ENCODE measurements at places on chromosomes 16 and 17.

- no peak for DNase-seq
Observed at GRCh38 chr17:2691069-2691871, 20.3 kb downstream of the CLUH start.

DNA sequence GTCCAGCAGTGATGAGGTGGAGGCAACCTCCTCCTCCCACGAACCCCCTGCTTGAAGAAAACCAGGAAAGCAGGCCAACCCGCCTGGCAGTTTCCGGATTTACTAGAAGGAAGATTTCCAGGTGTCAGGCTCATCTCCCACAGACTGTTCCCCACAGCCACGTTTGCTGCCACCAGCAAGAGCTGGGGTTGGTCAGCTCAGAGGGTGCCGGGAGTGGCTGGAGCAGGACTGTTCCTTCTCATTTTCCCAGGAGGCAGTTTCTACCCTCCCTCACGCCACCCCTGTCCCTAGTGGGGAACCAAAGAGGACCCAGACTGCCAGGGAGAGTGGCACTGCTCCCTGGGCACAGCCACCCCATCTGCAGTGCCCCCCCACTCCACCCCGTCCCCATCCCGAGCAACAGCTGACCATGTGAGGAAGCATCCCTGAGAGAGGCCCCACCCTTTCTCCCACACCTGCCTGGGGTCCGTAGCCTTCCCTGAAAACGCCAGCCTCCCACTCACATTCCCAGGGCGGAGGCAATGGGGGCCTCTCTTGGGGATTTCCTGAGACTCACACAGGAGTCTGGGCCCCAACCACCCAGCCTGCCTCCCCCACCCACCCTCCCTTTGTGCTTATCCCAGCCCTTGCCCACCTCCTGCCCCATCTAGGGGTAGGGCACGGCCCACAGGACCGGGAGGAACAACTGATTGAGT, 5.9 kb downstream of the KRT17 start:
- no peak for DNase-seq

- DNase-seq = no peak
Observed at GRCh38 chr16:68190736-68191510, 45.0 kb downstream of the ESRP2 start.

DNA sequence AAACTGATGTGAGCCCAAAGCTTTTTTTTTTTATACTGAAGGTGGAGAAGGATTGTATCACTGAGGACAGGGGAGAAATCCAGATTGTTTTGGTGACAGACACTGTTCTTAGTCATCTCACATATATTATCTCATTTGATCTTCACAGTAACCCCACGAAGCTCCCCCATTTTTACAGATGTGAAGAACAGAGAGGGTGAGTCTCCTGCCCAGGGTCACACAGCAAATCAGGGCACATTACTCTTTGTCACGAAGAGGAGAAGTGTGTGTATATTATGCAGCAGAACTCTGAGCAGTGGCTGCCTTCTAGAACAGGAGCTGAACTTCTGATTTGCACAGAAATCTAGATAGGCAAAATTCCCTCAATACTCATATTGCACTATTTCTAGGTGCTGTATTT, 504.3 kb downstream of the XYLT1 start:
- DNase-seq = no peak

DNA sequence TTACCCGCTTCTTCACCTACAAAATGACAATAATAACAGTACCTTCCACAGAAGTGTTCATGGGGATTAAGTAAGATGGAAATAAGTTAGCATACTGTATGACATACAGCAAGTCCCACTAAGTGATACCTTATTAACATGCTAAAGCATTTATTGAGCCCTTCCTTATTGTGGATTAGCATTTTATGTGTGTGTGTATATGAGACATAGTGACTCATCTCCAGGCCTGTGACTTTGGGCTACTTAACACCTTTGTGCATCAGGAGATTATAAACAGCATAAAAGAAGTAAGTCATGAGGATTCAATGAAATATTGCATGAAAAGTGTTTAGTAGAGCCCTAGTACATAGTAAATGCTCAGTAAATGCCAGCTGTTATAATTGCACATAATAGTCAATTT, 52.9 kb downstream of the CA10 start:
- DNase-seq = no peak

- DNase-seq = no peak
Observed at GRCh38 chr16:85648070-85648714, 35.1 kb downstream of the GSE1 start.

DNA sequence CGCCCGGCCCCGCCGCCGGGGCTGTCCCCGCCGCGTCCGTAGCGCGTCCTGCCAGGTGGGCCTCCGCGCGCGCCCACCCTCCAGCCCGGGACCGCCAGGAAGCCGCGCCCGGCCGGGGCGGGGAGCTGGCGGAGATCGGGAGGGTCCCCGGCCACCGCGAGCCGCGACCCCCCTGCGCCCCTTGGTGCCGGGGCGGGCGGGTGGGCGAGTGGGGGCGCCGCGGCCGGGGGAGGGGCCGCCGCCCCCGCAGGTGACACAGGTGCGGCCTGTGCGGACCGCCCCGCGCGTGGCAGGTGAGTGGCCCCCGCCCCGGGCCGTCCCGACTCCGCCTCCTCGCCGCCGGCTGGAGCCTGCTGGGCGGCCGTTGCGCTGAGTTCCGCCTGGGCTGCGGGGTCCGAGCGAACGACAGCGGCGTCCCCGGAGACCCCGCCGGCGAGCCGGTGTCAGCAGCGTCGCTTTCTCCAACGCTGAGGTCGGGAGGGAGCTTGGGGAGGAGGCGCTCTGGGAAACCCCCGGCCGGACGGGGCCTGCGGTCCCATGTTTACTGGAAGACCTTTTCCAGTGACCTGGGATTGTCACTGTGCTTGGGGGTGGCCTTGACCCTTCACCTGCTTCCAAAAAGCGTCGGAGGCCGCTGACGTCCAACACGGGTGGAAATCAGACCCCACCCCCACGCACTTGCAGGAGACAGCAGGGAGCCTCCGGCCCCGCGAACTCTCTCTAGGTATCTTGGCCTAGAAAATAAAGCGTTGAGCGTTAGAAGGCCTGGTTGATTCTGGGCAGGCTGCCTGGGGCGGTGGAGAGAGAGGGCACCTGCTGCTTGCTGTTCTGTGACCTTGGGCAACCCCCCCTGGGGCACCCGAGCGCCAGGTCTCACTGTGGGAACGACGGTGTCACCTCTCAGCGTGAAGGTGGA, 542 bp downstream of the KLHL36 start:
- peak; percentile 20 for DNase-seq

DNA sequence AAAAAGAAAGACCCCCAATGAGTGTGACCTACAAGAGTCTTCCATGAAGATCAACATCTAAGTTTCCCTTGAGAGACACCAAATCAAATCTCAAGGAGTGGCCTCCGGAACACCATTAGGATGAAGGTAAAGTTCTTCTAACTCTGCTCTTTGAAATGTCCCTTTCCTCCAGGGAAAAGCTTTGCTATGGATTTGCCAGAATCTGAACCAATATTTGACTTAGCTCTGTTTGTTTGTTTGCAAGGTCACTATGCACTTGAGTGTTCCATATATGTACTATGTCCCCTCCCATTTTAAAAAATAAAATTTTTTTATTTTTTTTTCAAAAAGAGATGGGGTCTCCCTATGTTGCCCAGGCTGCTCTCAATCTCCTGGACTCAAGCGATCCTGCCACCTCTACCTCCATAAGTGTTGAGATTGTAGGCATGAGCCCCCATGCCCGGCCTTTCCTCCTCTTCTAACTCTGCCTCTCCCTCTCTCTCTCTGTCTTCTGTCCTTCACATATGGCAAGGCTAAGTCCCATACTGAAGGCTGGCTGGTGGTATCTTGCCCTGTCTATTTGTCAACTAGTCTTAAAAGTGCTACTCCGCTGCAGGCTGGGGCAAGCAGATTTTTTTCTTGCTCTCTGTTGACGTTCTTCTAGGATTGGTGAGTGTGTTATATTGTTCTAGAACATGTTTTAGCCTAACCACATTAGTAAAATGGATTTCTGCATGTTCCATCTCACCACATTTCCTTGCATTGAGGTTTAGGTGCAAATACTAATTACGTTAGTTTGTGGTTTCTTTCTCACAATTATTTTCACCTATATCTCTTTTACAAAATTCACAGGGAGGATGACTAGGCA, 276.7 kb upstream of the DYNLRB2 start:
- no peak for DNase-seq

DNA sequence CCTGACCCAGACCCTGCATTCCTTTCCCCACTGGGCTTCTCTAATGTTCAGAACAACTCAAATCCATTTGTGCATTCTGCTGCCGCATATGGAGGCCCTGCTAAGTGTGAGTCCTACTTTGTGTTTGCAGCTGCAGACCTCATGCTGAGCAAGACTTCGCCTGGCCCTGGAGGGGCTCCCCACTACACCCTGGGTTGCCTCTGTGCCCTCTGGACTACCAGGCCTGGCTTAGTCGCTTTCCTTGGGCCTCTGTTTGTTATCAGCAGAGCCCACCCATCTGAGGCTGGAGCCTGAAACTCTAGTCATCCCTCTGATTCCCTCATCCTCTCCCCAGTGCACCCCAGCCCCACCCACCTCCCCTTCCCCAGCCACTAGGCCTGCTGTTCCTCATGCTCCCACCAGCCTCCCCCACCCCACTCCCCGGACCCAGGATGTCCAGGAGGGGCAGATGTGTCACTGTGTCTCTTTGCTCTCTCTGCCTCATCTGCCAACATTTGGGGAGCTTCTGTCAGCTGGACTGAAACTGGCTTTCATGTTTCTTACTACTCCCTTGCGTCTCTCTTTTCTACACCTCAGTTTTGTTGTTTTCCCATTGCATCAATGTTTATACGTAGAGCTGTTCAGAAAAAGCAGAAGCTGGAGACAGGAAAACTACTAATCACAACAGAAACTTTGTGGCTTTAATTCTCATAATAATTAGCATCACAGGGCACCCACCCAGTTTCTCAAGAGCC, 17.9 kb upstream of the CD300E start:
- no peak for DNase-seq

- DNase-seq = no peak
Observed at GRCh38 chr17:75308732-75309629, 19.7 kb upstream of the SLC25A19 start.

- DNase-seq = no peak
Observed at GRCh38 chr16:3738541-3738940, 21.2 kb upstream of the TRAP1 start.

GRCh38 chr17:79485419-79485985, 125.3 kb downstream of the RBFOX3 start:
- no peak for DNase-seq

GRCh38 chr17:7853691-7854038, 1.2 kb upstream of the TMEM88 start:
- no peak for DNase-seq

- DNase-seq = no peak
Observed at GRCh38 chr17:79012563-79013134, 3.1 kb upstream of the CANT1 start.

- DNase-seq = no peak
Observed at GRCh38 chr17:80631142-80632045, 86.8 kb downstream of the RPTOR start.

GRCh38 chr16:59181821-59182420, 447.8 kb upstream of the GOT2 start:
- no peak for DNase-seq

- no peak for DNase-seq
Observed at GRCh38 chr16:68300734-68301459, 9.8 kb downstream of the SLC7A6OS start.

GRCh38 chr17:17503566-17504130, 7.5 kb upstream of the RASD1 start:
- DNase-seq = no peak

DNA sequence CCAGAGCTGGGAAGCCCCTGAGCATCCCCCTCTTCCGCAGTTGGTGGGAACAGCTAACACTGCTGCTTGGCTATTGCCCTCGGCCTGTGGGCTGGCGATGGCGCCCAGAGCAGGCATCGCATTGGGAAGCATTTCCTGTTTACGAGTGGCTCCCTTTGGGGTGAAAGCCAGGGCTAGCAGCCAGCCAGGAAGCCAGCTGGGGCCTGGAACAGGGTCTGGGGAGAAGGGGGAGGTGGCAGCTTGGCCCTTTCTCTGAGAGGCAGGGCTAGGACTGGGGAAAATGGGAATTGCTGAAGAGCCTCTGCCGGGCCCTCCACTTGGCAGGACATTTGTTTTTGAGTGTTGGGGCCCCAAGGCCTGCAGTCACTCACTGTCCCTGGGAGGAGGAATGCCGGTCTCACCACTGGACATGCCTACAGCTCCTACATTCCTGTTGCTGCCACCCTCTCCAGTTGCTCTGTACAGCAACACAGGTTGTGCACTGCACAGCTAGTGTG, 2.4 kb upstream of the MTSS2 start:
- DNase-seq = no peak

GRCh38 chr16:85391769-85392583, 221.1 kb upstream of the GSE1 start:
- no peak for DNase-seq

- DNase-seq = no peak
Observed at GRCh38 chr16:77788181-77789084, at the start of gene VAT1L. Gene VAT1L, plus strand, starts transcription at chr16:77788564. Its CDS starts 119 bp downstream, at chr16:77788683.

GRCh38 chr16:80936410-80936809, 70.3 kb downstream of the CMC2 start:
- DNase-seq = no peak

GRCh38 chr16:4241928-4242283, at the start of gene SRL:
Gene SRL, minus strand, starts transcription at chr16:4242080. Its CDS starts 13 bp downstream, at chr16:4242067.
- DNase-seq = no peak

DNA sequence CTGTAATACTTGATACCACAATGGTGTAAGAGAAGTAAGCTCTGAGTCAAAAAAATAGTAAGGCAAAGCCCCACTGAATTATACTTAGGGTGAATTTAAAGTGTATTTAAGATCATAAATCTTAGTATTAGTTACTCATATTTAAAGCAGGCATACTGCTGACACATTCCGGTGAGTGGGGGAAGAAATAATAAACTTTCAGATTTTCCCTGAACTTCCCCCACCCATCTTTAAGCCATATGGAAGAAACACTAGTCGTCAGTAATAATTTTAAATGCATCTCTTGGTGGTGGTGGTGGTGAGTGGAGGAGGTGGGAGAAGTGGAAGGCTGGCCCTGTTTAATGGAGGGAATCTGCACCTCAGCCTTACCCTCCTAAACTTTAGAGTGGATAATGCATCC, 20.5 kb downstream of the MPHOSPH6 start:
- DNase-seq = no peak
